ENCODE measurements at places on chromosomes 16 and 17. TPM values are rescaled to one million over a fixed set of nuclear protein-coding genes. Genes with fewer than 3 reads are reported as not detected.

FBXO39 gene
- total RNA-seq = 0.67 TPM

GRCh38 chr17:30101686-30102390, 14.8 kb upstream of the NSRP1 start:
- DNase-seq = no peak

FNDC8 gene
- total RNA-seq = not detected

- DNase-seq = no peak
Observed at GRCh38 chr17:82065193-82065637, 389 bp downstream of the DUS1L start.

DNA sequence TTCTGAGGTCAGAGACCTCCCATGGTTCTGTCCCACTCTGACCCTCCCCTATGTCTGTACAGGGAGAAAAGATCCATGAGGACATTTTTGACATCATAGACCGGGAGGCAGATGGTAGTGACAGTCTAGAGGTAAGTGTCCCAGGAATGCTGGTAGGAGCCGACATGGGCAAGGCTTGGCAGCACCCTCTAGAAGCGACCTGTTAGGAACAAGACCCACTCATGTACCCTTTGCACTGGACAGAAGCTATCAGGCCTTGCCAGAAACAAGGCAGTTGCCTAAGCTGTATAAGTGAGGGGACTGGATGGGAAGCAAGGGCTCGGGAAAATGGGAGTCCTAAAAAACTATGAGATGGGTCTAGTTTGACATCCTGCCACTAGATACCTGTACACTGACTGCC, 2.5 kb downstream of the TUBG1 start:
- DNase-seq = no peak

CASKIN1 gene
- under 0.01 TPM for total RNA-seq

- no peak for DNase-seq
Observed at GRCh38 chr16:50487528-50487927, 60.7 kb upstream of the NKD1 start.

CCL15 gene
- 9.2 TPM for total RNA-seq

GRCh38 chr16:27244363-27244755, 24.2 kb downstream of the NSMCE1 start:
- peak; percentile 31 for DNase-seq

CDK5R1 gene
- 0.84 TPM for total RNA-seq

ATP2C2 gene
- total RNA-seq = 0.17 TPM

CYBA gene
- 45.8 TPM for total RNA-seq

DNA sequence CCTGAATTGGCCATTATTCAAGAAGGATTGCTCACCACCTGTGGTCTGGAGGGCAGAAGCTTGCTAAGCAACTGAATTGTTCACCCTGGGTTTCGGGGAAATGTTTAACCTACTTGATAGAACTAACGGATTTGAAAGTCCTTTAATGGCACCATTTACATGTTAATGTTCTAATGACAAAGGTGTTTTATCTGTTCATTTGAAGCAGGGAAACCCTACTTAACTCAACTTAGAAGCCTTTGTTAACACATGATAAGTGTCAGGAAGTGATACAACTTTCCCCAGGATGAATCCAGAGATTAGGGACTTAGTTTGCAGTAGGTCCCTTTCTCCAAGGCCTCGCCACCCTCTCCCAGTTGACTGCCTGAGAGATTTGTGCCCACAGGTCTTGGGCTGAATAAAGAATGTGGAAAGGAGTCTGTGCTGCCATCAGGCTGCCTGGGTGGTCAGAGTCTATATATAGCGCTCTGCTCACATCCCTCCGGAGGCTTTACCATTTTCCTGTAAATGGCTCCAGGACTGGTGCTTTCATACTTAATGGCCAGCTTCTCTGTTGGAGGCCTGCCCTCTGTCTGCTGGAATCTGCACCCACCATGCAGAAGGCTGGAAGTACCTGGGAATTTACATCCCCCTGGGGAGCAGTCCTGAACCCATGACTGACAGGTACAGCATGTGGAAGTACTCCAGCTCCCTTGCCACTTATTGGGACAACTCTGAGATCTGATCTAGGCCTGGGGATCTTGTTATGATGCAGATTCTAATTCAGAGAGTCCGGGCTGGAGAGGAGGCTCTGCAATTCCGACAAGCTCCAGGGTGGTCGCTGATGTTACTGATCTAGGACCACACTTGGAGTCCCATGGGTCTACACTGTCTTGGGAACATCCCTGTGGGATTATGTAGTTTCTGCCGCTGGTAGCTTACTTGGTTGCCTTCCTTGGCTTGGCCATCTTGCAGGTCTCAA, 99.9 kb downstream of the ASIC2 start:
- DNase-seq = no peak

DNA sequence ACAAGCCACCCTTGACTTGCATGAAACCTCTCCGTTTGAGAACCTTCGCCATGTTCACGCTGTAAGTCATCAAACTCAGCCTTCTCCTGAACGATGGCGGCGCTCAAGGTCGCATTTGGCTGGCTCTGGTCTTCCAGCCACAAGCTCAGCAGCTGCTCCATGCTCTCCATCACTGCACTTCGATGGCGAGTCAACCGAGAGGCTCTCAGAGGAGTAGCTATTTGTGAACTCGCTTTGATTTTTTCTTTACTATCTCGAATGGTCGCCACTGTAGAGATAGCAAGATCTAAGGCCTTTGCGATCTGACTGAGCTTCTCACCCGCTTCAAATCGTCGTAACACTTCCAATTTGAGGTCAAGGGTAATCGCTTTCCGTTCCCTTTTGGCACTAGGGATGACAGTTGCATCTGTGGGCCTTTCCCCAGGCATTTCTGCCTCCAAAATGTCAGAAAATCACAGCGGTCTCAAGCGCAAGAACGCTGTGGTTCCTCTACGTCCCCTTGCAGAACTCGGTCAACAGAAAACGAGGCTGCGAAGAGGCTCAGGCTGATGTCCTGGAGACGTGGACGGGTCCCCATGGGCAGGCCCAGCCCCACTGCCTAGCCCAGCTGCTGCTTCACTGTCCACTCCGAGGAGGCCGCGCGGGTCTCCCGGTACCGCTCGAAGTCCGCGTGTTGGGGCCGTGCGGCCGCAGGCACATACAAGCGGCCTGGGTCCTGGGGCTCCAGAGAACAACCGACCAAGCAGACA, 23.1 kb downstream of the DEF8 start:
- DNase-seq = no peak

- DNase-seq = peak; percentile 53
Observed at GRCh38 chr16:17578981-17579874, 108.5 kb upstream of the XYLT1 start.

- DNase-seq = no peak
Observed at GRCh38 chr17:66789961-66790437, 44.9 kb upstream of the CACNG5 start.

DNA sequence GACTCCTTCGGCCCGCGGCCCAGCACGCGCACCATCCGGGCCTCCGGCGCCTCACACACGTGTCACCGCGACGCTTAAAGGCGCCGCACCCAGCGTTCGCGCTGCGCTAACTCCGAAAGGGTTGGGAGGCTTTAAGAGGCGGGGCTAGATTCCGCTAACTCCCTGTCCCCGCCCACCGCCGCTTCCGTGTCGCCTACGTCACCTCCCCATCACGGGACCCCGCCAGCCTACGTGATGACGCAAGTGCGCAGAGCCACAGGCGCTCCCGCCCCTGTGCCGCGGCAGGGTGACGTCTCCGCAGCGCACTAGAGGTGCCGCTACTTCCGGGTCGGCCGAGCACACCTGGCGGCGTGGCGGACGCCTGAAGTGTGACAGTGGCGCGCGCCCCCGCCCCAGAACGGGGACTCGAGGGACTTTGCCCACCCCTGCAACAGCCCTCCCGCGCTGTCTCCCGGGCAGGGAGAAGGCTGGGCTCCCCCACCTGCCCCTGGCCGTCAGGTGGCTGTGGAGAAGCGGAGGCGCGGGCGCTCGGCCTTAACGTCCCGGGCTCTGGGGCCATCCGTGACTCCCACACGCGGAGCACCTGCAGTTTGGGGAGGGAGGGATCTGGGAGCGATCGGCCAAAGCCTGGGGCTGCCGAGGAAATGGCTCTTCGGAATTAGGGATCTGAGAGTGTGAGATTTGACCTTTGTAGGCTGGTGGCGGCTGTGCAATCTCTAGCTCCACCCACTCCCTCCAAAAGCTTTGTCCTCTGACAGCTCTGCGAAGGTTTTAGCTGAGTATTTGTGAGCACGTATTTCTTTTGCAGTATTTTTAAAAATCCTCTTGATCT, at the start of gene USP36:
Gene USP36, minus strand, starts transcription at position 35 of the 832 bp plus-strand sequence. CDS start 4,451 bp downstream, outside the sequence.
- DNase-seq = peak; percentile 100

- no peak for DNase-seq
Observed at GRCh38 chr16:49580751-49581303, 207.2 kb downstream of the C16orf78 start.

OTOP3 gene
- not detected for total RNA-seq

- DNase-seq = no peak
Observed at GRCh38 chr17:17079336-17079735, 37.1 kb downstream of the MPRIP start.

- DNase-seq = no peak
Observed at GRCh38 chr16:8727131-8727806, 52.9 kb downstream of the ABAT start.

CD7 gene
- total RNA-seq = 1.5 TPM

- DNase-seq = peak; percentile 58
Observed at GRCh38 chr17:17729620-17730249, 48.5 kb downstream of the RAI1 start.

DNA sequence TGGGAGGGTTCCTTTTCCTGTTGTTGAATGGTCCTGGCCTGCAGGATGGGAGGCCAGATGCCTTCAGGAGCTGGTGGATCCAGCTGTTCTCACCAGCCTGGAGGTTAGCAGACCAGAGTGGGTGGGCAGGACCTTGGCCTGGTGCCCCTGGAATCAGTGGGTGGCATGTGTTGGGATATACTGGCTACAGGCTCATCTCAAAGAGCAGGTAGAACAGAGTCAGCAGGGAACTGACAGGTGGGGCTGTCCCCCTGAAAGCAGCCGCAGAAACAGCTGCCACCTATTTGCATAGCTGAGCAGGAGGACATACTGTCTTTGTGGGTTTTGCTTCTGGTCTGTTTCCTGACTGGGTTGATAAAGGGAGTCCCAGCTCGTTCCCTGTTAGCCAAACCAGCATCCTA, 144.1 kb downstream of the RAB11FIP4 start:
- no peak for DNase-seq

ALOX15 gene
- total RNA-seq = not detected

MMP15 gene
- 14.2 TPM for total RNA-seq

- no peak for DNase-seq
Observed at GRCh38 chr17:66966704-66967418, 2.4 kb downstream of the CACNG4 start.

TSNAXIP1 gene
- 0.75 TPM for total RNA-seq

GRCh38 chr16:52741351-52741750, 194.4 kb upstream of the TOX3 start:
- no peak for DNase-seq

TNP2 gene
- total RNA-seq = not detected

CLEC19A gene
- total RNA-seq = not detected

DNA sequence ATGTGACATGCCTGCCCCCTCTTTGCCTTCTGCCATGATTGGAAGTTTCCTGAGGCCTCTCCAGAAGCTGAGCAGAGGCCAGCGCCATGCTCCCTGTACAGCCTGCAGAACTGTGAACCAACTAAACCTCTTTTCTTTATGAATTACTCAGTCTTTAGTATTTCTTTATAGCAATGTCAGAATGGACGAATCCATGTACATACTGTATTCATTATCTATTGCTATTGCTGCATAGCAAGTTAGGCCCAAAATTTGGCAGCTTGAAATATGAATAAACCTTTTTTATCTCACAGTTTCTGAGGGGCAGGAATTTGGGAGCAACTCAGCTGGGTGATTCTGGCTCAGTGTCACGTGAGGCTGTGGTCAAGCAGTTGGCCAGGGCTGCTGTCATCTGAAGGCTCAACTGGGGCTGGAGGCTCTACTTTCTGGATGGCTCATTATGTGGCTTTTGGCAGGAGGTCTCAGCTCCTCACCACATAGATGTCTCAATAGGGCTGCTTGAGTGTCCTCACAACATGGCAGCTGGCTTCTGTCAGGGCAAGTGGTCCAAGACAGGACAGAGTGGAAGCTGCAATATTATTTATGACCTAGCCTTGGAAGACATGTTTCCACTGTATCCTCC, 40.0 kb downstream of the SOCS1 start:
- DNase-seq = no peak

- DNase-seq = no peak
Observed at GRCh38 chr16:66440970-66441369, 13.9 kb downstream of the BEAN1 start.

GRCh38 chr17:21425736-21426135, 49.6 kb downstream of the KCNJ12 start:
- DNase-seq = no peak

ANKRD40CL gene
- total RNA-seq = not detected

DNA sequence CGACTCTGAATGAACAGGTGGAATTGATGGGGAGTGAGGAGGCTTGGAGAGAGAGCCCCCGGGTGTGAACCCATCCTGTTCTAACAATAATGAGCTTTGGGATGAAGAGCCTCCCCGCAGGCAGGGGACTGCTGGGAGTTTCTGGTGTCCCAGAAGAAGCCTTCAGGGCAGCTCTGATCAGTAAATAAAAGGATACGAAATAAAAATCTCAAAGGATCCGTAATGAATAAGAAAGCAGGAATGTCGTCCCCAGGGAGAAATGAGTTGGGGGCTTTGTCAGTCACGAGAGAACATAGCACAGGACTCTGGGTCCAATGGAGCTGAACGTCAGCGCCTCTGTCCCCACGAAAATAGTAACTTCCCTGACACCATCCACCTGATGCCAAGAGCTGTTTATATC, 113.4 kb downstream of the PITPNC1 start:
- DNase-seq = no peak

DNA sequence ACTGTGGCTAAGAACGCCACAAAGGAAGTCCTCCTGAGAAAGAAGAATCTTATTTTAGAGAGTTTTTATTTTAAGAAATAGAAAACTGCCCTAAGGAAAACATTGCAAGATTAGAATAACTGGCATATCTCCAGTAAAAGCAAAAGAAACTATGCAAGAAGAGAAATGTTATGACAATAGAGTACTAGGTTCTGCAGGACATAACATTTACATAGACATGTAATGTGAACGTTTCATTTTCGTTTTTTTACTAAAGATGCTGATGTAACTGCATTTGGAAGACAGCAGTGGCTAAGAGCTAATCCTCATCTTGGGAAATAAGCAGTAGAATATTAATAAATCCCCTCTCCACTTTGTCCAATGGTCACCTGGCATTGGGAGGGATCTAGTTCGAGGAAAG, 7.8 kb upstream of the ASGR2 start:
- no peak for DNase-seq

DNA sequence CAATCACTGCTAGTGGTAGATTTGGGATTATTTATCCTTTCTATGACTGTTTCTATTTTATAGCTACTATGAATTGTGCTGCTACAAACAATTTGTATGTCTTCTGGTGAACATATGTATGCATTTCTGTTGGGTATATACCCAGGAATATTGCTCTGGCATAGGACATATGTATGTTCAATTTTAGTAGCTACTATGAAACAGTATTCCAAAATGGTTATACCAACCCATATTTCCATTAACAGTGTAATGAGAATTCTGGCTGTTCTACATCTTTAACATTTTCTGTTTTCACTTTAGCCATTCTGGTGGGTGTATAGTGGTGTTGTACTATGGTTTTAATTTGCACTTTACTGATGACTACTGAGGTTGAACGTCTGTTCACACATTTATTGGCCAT, 57.6 kb upstream of the NACA2 start:
- no peak for DNase-seq

RPTOR gene
- total RNA-seq = 25.4 TPM

ITGA3 gene
- total RNA-seq = 4.4 TPM

SSTR5 gene
- total RNA-seq = not detected

ZNF385C gene
- total RNA-seq = not detected

BCL6B gene
- total RNA-seq = 1.1 TPM

Data from liver (tissue), 10 donors.